Muscle of back (tissue), 13 donors: ENCODE measurements at places on chromosomes 13 and 19. TPM values are rescaled to one million over a fixed set of nuclear protein-coding genes. Genes with fewer than 3 reads are reported as not detected.

The ITPKC gene
- polyA plus RNA-seq, result 9.9 TPM

The CYP4F11 gene
- not detected for polyA plus RNA-seq

The SIGLEC10 gene
- 0.59 TPM for polyA plus RNA-seq

The GFY gene
- polyA plus RNA-seq, result not detected
